ENCODE measurements at places on chromosomes 3 and 15.
A peak's percentile ranks its signal among the peaks of the same experiment; 100 is the strongest.

DNA sequence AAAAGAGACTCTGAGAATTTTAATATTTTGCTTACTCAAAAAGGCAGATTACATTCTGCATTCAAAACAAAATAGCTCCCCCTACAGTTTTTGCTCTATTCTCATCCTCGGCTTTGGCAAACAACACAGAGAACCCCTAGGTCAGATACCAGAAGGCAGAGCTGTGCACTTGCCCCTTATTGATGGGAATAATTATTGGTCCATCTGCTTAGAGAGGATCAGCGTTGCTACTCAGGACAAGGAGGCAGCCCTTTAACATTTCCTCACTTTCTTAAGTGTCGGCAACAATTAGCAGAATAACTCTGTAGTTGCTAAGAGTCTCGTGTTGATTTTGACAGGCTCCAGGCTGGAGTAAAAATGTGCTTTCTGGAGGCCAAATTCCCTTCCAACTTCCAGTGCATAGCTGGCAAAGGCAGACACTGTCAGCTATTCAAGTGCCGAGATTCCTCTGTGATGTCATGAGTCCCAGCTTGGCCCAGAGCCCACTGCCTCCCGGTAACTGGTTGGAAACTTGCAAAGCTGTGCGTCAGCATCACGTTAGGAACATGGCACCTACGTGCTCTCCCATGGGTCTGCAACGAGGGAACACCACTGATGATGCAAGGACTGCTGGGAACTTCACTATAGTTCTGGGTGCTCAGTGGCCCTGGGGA lies 482.7 kb upstream of the ADAMTS9 start:
- DNase-seq = no peak

DNA sequence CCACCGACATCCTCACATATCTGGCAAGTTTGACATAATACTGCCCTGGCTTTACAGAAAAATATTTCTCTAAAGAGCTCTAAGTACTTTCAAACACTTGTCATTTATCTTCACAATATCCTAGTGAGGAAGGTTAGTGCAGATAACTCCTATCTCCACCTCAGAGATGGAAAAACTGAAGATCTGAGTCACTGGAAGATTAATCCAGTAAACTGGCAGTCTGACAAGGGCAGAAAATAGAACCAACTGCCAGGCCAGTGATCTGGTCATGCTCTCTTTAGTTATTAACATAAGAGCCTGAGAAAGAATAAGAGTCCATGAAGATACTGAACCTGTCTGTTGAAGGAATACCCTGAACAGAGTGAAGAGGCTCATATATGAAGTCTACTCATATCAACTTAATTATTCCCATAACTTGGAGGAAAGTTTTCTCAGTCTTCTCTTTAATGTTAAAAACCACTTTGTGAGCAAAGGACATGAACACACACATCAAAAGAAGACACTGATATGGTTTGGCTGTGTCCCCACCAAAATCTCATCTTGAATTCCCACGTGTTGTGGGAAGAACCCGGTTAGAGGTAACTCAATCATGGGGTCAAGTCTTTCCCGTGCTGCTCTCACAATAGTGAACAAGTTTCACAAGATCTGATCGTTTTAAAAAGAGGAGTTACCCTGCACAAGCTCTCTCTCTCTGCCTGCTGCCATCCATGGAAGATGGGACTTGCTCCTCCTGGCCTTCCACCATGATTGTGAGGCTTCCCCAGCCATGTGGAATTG lies 61.4 kb downstream of the GOLIM4 start:
- no peak for DNase-seq

GRCh38 chr15:41989573-41990242 lies 17.4 kb upstream of the EHD4 start:
- peak; percentile 93 for DNase-seq

GRCh38 chr3:128293930-128294329 lies 140.6 kb downstream of the EEFSEC start:
- DNase-seq = no peak

DNA sequence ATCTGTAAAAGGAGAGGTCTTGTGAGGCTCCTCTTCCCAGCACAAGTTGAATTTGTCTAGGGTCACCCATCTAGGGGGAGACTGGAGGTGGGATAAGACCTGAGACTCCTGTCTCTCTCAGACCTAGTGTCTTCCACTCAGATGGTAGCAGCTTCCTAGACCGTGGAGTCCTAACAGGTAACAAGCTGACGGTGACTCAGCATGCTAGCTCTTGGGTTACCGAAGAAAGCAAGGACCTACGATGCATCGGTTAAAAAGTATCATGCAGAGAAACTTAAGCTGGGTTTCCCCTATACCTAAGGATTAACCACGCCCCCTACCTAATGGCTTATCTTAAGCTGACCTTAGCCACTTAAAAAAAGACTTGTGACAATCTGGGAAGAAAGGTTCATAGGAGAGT lies 7.6 kb downstream of the LRRN1 start:
- no peak for DNase-seq

GRCh38 chr3:188465311-188465710 lies 311.4 kb downstream of the LPP start:
- DNase-seq = no peak

DNA sequence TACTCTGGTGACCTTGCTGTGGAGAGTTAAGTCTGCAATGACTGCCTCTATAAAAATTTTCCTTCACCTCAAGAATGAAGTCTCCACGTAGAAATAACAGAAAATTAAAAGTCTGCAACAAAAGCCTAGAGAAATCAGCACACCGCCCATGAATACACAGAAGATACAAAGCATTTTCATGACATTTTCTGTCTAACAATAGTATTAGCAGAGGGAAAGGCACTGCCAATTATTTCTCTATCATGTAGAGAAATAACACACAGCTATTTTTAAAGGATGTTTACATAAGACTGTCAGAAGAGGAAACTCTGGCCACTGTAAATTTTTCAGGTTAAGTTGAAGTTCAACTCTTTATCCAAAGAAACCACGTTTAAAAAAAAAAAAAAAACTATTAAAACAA lies 80.8 kb downstream of the GSK3B start:
- DNase-seq = no peak

DNA sequence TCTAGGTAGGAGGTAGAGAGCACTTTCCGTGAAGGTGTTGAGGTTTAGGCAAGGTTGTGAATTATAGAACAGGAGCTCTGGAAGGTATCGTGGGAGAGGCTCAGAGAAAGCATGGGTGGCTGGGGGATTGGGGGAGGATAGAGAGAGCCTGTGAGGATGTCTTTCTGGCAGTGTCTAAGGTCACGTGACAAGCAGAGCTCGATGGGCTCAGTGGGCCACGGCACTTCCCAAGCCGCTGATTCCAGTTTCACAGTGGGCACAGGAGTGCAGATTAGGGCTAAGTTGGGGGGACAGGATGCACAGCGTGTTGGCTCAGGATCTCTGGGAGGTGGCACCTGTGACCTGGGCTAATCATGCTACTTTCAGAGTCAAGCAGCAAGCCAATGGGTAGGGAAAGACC lies 52.0 kb downstream of the CEMIP start:
- no peak for DNase-seq

GRCh38 chr3:16357186-16358121 lies 92.4 kb downstream of the OXNAD1 start:
- DNase-seq = no peak

- no peak for DNase-seq
These were observed 607 bp upstream of the PPP1R14D start for GRCh38 chr15:40829115-40829514.

- no peak for DNase-seq
These were observed 30.7 kb downstream of the ANKDD1A start for GRCh38 chr15:64942356-64942755.

- DNase-seq = no peak
These were observed 236.5 kb downstream of the WDR72 start for GRCh38 chr15:53522991-53523390.

DNA sequence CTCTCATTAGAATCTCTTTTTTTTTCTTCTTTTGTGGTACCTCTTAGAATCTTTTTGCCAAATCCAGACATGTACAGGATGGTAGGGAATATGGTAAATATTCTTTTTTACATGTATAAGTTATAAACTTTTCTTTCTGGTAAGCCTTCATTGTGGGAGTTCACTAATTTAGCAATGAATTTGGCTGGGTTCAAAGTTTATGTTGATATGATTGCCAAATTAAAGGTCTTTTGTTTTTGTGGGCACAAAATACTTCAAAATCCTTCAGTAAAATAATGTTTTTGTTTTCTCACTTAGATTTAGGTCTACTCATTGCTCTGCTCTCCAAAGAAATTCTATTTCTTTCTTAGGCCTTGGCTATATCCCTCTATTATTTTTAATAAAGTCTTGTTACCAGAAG lies 1405.9 kb upstream of the ALCAM start:
- DNase-seq = no peak

DNA sequence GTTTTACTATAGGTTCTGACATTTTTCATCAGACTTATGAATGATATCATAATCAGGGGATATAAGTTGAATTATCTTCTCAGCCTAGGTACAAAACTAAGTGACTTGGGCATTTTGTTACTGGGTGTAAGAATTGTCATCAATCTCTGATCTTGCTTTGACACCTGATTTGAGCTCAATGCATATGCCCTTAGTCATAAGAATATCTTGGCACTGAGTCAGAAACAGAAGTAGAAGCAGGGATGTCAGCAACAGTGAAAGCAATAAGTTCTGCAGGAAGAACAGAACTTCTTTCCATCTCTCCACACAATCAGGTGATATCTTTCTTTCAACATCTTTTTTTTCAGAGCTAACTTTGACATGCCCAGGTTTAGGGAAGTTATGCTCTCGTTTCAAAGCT lies 14.6 kb downstream of the SLITRK3 start:
- DNase-seq = no peak

GRCh38 chr15:52803467-52804306 lies 13.6 kb upstream of the ONECUT1 start:
- no peak for DNase-seq
